ENCODE measurements at places on chromosomes 1 and 21. TPM values are rescaled to one million over a fixed set of nuclear protein-coding genes. Genes with fewer than 3 reads are reported as not detected.

Gene GUCA2A
- total RNA-seq = not detected

Gene NR1I3
- total RNA-seq = not detected

Gene OPRD1
- total RNA-seq = 0.96 TPM

Gene AK4
- 59.9 TPM for total RNA-seq

Gene HSD3B1
- not detected for total RNA-seq

Gene OPTC
- total RNA-seq = not detected

Gene DTL
- 28.0 TPM for total RNA-seq

Gene RIPK4
- total RNA-seq = 12.3 TPM

Gene CLEC20A
- total RNA-seq = not detected

Gene RGS5
- total RNA-seq = 3.9 TPM

Gene ERG
- total RNA-seq = not detected

Measured in RPMI7951 (cell line).